Amniotic epithelial cell (primary cell): ENCODE measurements at places on chromosomes 13 and 19.

GRCh38 chr13:23354520-23354919 lies 79.0 kb downstream of the SACS start:
- DNase-seq = no peak

- DNase-seq = peak; percentile 27
These were observed 18.6 kb downstream of the TMEM255B start for GRCh38 chr13:113777311-113778260.

- DNase-seq = no peak
These were observed 398.9 kb downstream of the IRS2 start for GRCh38 chr13:109387471-109387870.

DNA sequence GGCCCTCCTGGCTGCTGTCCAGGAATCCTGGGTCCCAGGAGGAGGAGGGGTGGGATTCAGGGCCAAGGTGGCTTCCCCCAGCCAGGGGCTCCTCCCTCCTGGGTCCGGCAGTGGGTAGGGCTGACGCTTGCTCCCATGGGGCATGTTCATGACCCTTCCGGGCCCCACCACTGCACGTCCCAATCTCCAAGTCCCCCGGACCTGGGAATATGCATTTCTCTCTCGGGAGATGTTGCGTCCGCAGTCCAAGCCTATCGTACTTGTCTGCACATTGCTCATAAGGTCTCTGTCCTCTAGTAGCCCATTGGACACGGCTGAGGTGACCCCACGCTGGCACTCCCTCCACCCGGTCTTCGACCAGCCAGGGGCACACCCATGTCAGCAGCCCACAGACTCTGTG lies 192.3 kb downstream of the TEX29 start:
- no peak for DNase-seq

- DNase-seq = no peak
These were observed 9.6 kb upstream of the GARRE1 start for GRCh38 chr19:34244611-34245299.
